CD4-positive, alpha-beta T cell treated with Interleukin-15 for 4 hours (primary cell): ENCODE measurements at places on chromosomes 13 and 19.

DNA sequence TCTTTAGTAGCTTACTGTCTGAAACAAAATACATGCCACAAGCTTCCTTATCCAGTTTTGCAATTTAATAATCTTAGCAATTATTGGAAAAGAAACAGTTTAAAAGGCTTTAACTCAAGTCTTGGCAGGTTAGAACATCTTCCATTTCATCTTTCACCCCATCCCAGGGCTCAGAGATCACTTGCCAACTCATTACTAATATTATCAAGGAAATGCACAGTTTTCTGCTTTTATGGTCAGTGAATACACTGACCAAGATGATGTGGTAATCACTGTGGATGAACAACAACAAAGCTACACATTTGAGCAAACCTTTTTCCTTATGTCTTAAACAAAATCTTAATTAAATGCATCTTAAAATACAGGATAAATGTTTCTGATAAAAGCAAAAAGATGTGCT is 48.0 kb upstream of the ITM2B start:
- DNase-seq: no peak

GRCh38 chr13:25982907-25983306 is 68.9 kb downstream of the SHISA2 start:
- DNase-seq: no peak

DNA sequence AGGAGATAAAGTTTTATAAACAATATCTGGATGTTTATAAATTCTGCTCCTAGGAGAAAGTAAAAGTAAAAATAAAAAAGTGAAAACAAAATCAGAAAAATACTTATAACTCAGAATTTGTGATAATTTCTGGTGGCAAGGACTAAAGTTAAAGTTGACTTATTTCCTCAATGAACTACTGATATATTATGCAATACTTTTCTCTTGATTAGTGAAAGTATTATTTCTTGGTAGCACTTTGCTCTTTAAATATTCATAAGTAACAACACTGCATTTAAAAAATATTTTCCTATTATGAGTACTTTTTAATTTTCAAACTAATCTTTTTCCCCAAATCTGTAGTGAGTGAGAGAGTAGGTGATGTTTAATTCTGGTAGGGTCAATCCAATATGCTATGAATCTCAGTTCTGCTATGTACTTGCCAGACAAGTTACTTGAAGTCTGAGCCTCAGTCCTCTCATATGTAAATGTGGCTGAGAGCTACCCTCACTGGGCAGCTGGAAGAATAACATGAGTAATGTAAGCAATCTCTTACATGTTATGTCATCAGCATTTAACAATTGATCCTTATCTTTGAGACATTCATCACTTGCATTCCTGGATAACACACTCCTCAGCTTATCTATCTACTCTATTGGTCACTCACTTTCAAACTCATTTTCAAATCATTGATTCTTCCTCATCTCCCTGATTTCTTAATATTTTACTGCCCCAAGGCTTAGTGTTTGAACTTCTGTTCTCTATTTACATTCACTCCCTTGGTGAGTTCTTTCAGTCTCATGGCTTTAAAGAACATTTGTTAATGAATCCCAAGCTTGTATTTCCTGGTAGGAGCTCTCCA is 239.0 kb downstream of the RGCC start:
- DNase-seq: no peak

DNA sequence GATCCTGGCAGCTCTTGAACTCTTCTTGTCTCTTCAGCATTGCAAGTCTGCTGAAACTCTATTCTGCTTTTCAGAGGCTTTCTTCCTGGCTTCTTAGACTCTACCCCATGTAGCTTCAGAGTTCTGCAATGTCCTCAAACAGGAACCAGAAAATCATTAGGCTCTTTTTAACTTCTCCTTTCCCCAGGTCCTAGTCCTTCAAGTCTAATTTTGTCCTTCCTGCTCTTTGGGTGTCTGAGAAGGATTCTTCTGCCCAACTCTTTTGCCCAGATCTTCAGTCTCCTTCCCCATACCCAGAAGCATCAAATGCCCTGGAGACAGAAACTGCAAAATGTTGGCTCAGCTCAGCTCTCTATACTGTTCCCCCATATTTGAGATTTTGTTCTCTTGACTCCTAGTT is 50.0 kb upstream of the CALM3 start:
- DNase-seq: no peak

DNA sequence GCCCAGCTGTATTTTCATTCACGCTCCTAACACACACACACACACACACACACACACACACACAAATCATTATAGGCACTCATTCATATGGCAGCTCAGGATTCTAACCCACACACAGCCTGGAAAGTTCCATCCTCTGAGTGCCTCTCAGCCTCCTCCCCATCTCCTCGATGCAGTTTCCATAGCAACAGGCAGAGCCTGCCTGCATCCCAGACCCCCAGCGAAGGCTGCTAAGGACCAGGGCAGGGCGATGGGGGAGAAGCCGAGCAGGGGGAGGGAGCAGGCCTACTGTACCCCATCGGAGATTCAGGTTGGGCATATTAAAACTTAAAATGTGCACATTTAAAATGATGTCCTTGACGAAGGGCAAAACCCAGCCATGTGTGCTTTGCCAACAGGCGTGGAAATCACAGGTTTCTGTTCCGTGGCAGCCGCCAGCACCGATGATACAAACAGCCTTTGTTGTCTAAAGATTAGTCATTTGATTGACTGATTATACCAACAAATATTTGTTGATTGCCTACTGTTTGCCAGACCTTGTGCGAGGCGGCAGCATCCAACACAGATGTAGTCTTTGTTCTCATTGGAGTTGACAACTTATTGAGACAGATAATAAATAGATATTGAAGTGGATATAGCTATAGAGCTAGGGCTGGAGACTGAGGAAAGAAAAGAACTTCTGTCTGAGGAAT is 43.8 kb upstream of the USP29 start:
- no peak for DNase-seq
